ENCODE measurements at places on chromosomes 1 and 21.

DNA sequence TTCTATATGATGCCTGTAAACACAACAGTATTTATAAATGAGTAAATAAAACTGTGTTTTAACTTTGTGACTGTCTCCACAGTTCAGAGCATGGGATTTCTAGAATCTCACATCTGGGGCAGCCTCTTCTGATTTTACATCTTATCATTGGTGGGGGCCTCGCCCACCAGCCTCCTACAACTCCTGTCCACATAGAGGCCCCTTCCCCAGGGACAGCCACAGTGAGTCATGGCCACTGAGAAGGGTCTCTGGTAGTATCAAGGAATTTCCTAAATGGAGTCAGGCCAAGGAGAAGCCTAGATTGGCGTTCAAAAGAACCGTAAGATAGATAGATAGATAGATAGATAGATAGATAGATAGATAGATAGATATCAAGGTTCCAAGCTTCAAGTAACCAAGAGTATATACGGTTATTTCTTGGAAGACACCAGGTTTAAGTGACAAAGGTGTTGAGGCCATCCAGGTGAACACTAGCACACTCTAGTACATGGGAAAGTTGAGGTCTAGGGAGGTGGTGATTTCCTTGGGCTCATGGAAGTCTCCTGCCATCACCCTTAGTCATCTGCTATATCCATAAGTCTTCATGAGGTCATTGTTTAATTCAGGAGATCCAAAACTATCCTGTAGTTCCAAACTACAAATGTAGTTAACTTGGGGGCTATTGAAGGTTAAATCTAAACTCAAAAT, 121.6 kb downstream of the SYT2 start:
- no peak for DNase-seq

- no peak for DNase-seq
These were observed 8.3 kb upstream of the WNT3A start for GRCh38 chr1:227998374-227999055.

DNA sequence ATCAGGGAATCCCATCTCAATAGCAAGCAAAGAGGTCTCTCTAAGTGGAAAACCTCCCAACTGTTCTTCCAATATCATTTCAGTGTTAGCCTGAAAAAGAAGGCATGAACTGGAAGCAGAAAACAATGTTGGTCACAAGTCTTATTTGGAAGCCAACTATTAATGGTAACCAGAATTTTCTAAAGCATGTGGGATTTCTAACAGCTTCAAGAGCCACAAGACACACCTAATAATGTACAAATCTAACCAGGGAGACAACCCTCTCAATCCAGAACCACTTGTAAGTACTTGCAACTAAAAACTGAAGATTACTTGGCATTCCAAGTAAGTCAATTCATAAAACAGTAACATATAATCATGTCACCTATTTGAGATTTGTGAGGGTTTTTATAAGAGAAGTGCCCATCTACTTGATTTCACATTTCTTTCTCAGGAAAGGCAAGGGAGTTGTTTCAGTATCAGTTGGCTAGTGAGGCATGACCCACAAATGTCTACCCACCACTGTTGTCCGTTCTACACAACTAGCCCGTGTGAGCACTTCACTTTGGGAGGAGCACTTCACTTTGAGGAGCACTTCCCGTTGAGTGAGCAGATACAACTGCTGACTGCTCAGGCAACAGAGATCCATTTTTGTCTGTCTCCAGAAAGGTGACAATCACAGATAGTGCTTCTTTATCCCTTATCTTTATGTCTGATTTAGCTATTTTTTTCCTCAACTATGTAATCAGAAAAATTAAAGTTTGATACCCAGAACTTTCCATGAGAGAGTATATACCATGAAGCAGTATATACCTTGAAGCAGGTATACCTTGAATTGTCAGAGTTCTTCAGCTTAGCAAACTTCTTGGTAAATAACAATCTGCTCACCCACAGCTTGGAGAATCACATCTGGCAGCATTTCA, 11.1 kb downstream of the STX6 start:
- DNase-seq, result no peak

GRCh38 chr1:999725-1000356, at the start of gene HES4:
Gene HES4, minus strand, starts transcription at chr1:1000097. Its CDS starts 124 bp downstream, at chr1:999973.
- DNase-seq, result peak; percentile 38

GRCh38 chr1:75791022-75791421, 5.0 kb downstream of the RABGGTB start:
- DNase-seq, result no peak

DNA sequence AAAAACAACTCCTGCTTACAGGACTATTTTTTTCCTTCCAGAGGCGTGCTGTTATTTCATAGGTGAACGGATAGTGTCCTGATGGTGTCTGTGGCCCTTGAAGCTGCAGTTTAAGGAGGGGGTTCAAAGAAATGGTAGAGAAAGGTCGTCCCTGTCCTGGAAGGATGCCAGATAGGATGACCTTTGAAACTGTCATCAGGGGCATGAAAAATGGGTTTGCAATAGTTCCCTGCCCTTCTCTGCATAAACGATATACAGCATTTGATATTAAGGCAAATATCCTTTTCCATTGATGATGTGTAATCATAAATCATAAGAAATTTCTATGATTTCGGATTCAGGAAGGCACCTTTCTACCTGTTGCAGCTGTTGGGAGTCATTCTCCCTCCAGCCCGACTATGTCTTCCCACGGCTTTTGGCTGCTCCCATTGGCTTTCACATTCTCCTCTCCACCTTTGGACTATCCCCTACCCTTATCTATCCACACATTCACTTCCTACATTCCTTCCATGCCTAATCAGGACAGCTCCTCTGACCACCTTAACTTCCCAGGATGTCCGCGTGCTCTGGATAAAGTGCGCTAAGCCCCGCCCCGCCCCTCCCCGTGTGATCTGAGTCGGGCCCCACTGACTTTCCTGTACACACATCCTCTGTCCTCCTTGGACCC, 209.8 kb downstream of the DISC1 start:
- no peak for DNase-seq

GRCh38 chr1:42888013-42888633, 41.7 kb downstream of the ZNF691 start:
- no peak for DNase-seq

GRCh38 chr1:94092210-94092613, 28.7 kb downstream of the ABCA4 start:
- no peak for DNase-seq

GRCh38 chr1:19336543-19336942, 24.4 kb downstream of the SLC66A1 start:
- no peak for DNase-seq

DNA sequence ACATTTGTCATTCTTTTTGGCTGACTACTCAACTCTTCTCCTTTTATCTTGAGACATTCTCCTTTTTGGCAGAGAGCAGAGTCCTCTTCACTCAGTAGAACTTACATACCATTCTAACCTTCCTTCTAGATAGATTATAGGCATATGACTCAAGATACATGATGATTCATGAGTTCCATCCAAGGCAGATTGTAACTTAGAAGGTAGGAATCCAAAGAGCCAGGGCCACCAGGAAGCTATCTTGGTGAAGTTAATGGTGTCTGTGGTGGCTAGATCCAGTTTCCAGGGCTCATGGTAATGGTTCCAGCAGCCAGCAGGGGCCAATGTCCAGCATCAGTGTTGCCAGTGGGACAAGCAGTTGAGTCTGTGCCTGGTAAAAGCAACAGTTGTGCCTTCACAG, 76.1 kb upstream of the KIAA0040 start:
- DNase-seq, result no peak

GRCh38 chr1:160284220-160284781, 632 bp downstream of the PEX19 start:
- DNase-seq, result no peak

DNA sequence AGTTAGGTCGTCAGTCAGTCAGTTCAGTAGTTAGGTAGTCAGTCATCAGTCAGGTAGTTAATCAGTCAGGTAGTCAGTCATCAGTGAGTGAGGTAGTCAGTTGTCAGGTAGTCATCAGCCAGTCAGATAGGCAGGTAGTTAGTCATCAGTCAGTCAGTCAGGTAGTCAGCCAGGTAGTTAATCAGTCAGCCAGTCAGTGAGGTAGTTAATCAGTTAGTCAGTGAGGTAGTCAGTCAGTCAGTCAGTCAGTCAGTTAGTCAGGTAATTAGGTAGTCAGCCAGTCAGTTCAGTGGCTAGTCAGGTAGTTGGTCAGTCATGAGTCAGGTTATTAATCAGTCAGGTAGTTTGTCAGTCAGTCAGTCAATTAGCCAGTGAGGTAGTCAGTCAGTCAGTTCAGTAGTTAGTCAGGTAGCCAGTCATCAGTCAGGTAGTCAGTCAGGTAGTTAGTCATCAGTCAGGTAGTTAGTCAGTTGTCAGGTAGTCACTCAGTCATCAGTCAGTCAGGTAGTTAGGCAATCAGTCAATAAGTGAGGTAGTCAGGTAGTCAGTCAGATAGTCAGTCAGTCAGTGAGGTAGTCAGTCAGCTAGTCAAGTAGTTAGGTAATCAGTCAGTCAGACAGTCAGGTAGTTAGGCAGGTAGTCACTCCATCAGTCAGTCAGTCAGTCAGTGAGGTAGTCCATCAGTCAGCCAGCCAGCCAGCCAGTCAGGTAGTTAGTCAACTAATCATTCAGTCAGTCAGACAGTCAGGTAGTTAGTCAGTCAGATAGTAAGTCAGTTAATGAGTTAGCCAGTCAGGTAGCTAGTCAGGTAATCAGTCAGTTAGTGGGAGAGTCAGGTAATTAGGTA, 16.2 kb downstream of the KRTAP10-1 start:
- no peak for DNase-seq

DNA sequence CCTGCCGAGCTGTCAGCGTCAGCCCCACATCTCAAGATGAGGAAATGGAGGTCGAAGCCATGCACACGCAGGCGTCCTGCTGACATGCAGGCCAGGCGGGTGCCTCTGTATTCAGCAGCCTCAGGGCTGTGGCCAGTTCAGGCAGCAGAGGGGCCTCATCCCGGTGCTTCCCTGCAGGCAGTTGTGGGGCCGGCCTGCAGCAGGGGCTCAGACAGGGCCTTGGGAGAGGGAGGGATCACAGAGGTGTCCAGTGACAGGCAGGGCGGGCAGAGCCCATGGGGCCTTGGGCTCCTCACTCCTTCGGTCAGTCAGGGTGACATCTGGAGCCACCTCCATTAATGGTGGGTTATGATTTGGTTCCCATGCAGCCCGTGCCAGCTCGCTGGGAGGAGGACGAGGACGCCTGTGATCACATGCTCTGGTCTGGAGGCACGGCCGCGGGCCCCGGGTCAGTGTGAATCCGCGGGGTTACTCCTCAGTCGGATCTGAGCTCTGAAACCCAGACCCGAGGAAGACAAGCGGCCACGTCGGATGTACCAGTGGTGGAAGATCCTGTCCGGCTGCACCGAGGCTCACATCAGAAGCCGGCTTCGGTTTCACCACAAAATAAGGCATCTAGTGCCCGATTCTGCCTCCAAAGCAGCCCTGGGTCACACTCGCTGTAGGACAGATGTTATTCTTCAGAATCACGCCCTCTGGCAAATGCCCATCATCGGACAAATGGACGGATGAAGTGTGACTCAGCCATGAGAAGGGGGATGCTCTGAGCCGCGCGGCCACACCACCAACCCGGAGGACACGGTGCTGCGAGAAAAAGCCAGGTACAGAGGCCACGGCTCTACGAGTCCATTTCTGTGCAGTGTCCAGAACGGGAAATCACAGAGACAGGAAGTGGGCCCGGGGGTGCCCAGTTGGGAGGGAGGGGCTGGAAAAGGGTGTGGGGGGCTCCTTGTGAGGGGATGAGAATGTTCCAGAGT, 33.4 kb downstream of the KRTAP10-1 start:
- DNase-seq, result no peak

GRCh38 chr1:156887317-156887716, 6.2 kb upstream of the PEAR1 start:
- DNase-seq, result no peak

DNA sequence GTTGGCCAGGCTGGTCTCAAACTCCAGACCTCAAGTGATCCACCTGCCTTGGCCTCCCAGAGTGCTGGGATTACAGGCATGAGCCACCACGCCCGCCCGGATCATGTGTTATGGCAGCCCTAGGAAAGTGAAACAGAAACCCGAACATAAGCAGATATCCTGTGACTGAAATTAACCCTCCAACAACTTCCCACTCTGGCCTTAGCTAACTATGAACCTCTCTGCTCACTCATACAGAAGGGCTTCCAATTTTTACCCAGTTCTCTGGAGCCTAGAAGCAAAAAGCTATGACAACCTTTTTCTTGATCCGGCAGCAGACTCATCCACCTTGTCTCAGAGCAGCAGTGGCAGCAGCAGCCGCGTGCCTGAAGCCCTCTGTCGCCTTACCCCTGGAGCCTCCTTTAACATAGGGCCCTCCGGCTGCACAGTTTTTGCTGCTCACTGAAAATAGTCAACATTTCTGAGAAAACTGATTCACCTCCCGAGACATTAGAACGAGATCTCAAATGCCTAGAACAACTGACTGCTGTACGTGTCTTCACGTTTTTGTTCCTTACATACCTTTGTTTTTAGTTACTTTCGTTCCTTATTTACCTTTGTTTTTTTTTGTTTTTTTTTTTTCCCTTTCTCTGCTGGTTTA, 9.3 kb downstream of the CBR1 start:
- DNase-seq, result no peak

GRCh38 chr1:6105763-6106162, 60.1 kb downstream of the KCNAB2 start:
- no peak for DNase-seq

- no peak for DNase-seq
These were observed at the start of gene SPATC1L for GRCh38 chr21:46183910-46184624. Gene SPATC1L, minus strand, starts transcription at chr21:46184459. Its CDS starts 1,643 bp downstream, at chr21:46182816.

DNA sequence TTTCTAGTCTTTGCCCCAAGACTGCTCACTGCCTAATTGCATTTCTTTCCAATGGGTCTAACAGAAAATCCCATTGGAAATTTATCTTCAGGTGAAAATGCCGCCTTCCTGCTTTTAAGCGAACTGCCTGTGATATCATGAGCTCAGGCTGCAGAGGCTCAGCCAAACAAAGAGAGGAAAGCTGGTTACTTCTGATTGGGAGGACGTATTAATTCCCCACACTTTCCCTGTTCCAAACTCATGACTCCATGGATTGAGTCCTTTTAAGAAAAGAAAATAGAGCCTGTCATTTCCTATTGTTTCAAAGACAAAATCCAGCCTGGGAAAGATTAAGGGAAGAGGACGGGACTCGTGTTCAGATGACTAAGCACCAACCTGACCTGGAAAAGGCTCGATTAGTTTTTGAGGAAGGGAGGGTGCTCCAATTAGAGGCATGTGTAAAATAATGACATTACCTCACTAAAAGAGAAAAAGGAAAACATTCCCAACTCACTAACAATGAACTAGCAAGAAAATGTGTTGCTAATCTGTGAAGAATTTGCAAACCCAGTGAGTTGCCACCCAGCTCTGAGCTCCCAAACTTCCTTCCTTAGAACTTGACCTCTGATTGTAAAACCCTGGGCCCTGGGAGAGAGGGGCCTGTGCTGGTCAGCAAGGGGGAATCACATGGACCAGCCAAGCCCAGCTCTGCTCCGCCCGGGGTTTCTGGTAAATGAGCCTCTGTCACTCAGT, 61.2 kb downstream of the TCP10L start:
- no peak for DNase-seq

DNA sequence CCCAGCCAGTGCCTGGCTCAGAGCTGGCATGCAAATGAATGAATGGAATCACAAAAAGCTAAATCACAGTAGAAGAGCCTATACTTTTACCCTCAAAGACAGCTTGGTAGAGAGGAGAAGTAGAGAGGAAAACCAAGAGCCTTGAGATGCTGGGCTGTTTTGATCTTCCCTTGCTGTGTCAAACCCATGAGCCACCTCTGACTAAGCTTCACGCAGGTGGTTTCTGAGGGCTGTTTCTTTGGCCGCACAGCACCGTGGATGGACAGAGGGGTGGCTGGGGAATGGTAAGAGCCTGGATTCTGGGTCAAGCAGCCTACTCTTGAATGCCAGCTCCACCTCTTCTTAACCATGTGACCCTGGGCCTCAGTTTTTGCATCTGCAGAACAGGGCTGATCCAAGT, 18.6 kb downstream of the ABCG1 start:
- no peak for DNase-seq

- DNase-seq, result no peak
These were observed 157.0 kb downstream of the LYPLAL1 start for GRCh38 chr1:219330669-219331068.
